Left kidney (tissue), 8 donors: ENCODE measurements at places on chromosomes 5 and 9. TPM values are rescaled to one million over a fixed set of nuclear protein-coding genes. Genes with fewer than 3 reads are reported as not detected.
A peak's percentile ranks its signal among the peaks of the same experiment; 100 is the strongest.

The HMMR gene
- polyA plus RNA-seq: 30.0 TPM

The UAP1L1 gene
- polyA plus RNA-seq: 6.9 TPM

The PROB1 gene
- polyA plus RNA-seq: 2.4 TPM

The PCDHA11 gene
- 0.52 TPM for polyA plus RNA-seq

The PCDHGA1 gene
- 1.1 TPM for polyA plus RNA-seq

DNA sequence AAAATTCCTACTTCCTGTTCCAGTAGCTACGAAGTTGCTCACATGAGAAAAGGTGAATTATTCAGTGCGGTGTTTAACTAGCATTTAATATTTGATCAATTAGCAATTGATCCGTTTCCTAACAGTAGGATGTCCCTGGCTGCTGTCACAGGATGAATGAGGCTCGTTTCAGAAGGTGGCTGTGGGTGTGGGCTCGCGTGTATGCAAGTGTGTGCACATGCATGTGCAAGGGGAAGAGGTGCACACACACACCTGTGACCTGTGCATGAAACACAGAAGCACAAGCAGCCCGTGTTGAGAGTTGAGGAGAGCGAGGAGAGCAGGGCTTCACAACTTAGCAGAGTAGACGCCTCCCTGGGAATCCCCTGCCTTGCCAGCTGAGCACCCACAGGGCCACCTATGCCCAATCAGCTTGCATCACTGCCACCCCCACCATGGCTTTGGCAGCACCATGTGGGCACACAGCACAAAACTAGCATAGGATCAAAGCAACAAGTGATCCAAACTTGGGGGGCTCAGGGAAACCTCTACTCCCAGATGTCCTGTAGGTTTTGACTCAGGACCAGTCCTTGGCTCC is 107.2 kb downstream of the C5orf15 start:
- DNase-seq: no peak

- no peak for DNase-seq
These were observed 22.7 kb upstream of the ANKRD34B start for GRCh38 chr5:80592761-80593160.

DNA sequence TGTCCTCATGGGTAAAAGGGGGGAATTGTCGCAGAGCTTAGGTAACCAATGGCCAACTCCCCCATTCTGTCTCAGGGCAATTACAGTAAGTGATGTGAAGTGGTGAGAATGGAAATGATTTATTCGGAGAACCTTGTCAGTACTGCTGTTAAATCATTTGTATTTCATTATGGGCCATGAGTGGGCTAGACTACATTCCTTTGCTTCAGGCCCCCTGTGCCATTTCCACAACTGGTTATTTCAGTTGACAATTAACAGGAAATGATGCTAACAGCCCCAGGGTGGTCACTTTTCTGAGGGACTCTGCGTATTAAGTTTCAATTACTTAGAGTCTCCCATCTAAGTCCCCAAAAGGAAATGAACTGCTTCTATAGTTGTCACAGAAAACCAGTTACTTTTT is 653.7 kb downstream of the CCDC171 start:
- DNase-seq: no peak

DNA sequence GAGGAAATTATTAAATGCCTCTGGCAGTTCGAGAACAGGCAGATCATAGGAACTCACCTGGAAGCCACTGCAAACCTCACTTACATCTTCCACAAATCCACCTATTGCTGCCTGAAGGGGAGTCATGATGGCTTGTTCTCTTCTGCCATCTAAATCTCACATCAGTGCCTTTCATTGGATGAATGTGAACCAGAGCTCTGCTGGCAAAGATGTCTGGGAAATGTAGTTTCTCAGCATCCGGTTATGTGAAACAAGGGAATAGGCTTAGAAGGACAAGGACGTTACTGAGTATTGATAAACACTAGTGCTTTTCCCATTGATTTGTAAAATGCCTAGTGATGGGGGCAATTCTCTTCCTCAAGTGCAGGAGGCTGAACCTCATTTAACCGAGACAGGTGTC is 483.3 kb downstream of the ARHGEF28 start:
- no peak for DNase-seq

GRCh38 chr5:173542964-173543363 is 73.5 kb downstream of the BOD1 start:
- no peak for DNase-seq

DNA sequence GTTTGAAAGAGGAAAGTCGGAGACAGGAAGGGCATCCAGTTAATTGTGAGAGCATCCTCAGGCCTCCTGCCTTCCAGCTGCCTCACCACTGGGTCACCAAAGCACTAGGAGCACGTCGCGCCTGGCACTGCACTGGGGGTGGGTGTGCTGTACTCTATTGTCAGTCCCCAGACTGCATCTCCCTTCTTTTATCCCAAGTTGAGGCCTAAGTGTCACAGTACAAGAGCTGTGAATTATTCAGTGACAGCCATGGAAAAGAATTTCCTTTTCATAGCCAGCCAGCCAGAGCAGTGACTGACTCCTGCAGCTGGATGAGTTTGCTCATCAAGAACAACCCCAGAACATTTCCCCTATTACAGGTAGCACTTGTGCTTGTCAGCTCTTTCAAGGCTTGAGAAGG is 16.3 kb downstream of the CLTA start:
- DNase-seq: no peak

- DNase-seq: no peak
These were observed 58.8 kb downstream of the MEF2C start for GRCh38 chr5:88824141-88824540.

GRCh38 chr5:72523960-72524582 is 16.9 kb upstream of the ZNF366 start:
- peak; percentile 34 for DNase-seq

DNA sequence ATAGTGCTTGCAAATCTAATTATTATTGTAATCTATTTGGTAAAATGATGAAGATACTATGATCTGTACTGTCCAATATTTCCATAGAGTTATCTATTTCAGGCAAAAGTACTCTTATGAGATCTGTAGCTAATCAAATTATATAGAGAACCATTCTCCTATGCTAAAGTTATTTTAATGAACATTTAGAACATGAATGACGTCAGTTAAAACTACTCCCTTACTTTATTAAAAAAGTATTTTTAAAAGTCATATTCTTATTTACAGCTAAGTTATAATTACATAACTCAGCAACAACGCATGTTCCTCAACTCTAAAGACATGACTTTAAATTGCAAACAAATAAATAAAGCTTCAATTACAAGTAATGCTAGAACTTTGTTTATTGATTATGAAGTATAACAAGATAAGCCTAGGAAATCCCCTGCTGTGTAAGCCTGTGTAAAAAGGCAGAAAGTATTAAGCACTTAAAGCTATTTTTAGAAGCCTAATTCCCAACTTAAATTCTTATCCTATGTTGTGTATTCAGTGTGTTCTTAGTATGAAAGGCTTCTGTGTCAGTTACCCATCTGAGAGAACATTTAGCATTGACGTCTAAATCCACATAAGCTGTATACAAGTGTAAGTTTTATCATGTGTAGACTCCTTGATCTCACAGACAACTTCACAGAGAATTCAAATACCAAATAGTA is 285.7 kb downstream of the HCN1 start:
- DNase-seq: no peak

DNA sequence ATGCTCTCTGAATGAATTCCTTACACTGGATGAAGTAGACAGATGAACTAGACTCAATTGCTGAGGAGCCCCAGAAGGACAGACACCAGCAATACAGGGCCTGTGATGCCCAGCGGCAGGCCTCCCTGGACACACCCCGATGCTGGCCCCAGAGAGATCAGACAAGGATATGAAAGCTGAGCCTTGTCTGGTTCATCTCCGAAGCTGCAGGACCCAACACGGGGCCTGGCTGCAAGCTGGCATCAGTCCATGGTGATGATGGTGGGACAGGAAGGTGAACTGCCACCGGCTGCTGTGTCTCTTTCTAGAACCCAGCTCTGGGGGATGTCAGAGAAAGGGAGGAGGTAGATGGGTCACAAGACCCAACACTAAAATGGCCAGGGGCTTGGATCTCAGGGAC is 104.0 kb upstream of the LMX1B start:
- no peak for DNase-seq

GRCh38 chr9:34501372-34501771 is 21.4 kb downstream of the ENHO start:
- DNase-seq: no peak

GRCh38 chr9:37102486-37102885 is 17.9 kb upstream of the ZCCHC7 start:
- DNase-seq: no peak

DNA sequence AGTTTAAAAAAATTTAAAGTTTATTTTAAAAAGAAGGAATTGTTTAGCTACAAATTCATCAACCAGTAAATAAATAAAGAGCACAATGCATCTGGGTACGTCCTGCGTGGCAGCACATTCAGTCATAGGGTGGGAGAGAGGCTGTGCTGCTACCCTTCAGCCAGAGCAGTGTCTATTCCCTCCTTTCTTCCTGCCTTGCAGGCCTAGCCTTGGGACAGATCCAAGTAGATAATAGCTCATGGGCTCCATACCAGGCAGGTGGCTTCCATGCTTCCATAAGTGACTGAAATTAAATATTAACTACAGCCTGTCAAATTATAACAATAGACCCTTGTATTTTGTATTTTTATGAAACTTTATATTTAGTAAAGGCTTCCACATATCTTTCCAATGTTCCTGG is 408.3 kb upstream of the RGMB start:
- DNase-seq: no peak

- no peak for DNase-seq
These were observed 455.4 kb downstream of the EBF1 start for GRCh38 chr5:158644301-158644700.

DNA sequence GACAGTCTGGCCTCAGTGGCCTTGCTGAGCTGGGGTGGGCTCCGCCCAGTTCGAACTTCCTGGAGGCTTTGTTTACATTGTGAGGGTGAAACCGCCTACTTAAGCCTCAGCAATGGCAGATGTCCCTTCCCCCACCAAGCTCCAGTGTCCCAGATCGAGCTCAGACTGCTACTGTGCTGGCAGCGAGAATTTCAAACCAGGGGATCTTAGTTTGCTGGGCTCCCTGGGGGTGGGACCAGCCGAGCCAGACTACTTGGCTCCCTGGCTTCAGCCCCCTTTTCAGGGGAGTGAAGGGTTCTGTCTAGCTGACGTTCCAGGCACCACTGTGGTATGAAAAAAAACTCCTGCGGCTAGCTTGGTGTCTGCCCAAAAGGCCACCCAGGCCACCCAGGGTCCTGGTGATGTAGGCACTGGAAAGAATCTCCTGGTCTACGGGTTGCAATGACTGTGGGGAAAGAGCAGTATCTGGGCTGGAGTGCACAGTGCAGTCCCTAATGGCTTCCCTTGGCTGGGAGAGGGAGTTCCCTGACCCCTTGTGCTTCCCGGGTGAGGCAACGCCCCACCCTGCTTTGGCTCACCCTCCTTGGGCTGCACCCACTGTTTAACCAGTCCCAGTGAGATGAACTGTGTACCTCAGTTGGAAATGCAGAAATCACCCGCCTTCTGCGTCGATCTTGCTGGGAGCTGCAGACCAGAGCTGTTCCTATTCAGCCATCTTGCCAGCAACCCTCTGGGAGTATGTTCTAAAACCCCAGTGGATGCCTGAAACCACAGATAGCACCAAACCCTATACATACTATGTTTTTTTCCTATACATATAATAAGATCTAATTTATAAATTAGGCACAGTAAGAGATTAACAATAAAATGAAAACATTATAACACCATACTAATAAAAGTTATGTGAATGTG is 95.5 kb downstream of the TMEM161B start:
- DNase-seq: no peak

GRCh38 chr9:132350861-132351315 is 3.9 kb downstream of the SETX start:
- DNase-seq: no peak

DNA sequence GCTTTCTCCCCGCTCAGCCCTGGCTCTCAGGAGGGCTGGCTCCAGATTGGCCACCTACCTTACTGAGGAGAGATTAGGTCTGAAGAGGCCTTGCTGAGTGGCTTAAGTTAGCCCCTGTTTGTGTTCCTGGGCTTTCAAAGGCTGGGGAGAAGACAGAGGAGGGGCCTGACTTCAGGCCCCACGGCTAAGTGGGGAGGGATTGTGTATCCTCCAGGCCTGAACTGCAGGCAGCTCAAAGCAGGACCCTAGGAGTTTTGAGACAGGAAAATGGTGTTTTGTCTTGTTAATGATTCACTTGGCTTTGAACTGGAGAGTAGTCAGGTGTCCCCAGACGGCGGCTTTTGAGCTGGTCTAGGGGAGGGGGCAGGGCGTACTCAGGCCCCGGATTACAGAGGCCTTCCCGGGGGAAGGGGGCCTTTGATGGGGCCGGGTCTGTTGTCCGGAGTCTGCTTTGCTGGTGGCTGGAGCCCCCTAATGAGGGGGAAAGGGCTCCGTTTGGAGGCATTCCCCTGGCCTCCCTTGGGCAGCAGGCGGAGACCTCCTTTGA is 162.0 kb upstream of the SMIM23 start:
- peak; percentile 61 for DNase-seq

- no peak for DNase-seq
These were observed 64.3 kb downstream of the TMEM252 start for GRCh38 chr9:68476422-68476821.

DNA sequence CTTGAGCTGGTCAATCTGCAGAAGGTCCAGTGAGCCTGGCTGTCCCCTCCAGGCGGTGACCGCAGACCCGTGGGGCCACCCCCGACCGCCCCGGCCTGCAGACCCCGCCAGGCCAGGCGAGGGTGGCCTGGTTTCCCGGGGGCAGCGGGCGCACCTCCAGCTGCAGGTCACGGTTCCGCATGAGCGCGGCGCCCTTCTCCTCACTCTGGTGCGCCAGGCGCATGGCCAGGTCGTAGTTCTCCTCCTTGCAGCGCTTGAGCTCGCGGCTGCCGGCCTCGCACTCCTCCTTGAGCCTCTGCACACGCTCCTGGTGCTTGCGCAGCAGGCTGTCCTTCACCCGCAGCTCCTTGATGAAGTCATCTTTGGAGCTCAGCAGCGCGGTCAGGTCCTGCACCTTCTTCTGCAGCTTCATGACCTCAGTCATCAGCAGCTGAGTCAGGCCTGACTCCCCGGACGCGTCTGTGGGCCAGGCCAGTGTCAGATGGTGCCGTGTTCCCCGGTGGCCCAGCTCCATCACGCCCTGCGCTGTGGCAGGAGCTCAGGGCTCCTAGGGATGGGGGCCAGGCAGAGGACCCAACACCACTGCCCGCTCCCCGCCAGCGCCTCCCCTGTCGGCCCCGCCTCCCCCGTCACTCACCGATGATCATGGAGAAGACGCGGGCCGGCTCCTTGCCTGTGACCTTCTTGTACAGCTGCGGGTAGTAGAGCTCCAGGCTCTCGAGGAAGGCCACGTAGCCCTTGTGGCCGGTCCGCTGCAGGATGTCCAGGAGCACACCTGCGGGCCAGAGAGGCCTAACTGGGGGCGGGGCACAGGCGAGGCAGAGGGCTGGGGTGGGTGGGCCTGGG is 2.6 kb downstream of the CARD9 start:
- DNase-seq: no peak

- peak; percentile 66 for DNase-seq
These were observed 139.2 kb upstream of the PALM2AKAP2 start for GRCh38 chr9:109640580-109641371.

DNA sequence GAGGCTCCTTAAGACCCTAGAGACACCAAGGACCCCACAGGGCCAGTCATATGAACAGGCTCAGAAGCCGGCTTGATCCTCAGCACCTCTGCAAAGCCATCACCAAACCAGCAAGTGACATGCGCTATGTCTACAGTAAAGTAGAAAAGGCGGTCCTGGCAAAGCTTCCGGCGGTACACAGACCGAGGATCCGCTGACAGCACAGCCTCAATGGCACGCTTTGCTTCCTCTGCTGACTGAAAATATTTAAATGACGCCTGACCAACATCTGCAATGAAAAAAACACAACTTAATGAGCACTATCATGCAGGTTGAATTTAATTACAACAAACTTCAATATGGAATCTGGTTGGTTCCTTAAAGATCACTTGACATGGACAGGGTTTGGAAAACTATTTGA is 17.6 kb downstream of the TRMO start:
- no peak for DNase-seq
